ENCODE measurements at places on chromosomes 12 and 14. TPM values are rescaled to one million over a fixed set of nuclear protein-coding genes. Genes with fewer than 3 reads are reported as not detected.
A peak's percentile ranks its signal among the peaks of the same experiment; 100 is the strongest.

JKAMP gene
- total RNA-seq: 36.0 TPM

GALNT8 gene
- total RNA-seq: not detected

PXN gene
- 484 TPM for total RNA-seq

P3H3 gene
- total RNA-seq: 11.0 TPM

LALBA gene
- total RNA-seq: not detected

DNA sequence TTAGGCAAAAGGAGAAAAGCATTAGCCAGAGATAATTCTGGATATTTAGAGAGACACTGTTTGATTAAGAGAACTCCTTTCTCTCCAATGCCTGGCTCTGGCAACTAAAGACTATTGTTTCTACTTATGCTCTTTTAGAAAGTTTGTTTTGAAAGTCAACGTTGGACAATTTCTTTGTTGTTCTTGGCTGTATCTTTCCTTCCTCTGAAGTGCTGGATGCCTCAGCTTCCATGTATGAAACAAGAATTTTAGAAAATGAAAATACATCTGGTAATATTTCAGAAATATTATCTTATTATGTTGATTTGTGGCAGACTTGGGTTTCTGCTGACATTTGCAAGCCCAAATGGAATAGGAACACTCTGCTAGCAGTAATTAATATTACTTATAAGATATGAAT lies 382.6 kb downstream of the SNAPC1 start:
- H3K4me3 ChIP-seq: no peak overlapping the region
- no peak overlapping the region for H3K27ac ChIP-seq
- no peak for DNase-seq
- no peaks in the 10 kb centered on the region for H3K27me3 ChIP-seq

DNA sequence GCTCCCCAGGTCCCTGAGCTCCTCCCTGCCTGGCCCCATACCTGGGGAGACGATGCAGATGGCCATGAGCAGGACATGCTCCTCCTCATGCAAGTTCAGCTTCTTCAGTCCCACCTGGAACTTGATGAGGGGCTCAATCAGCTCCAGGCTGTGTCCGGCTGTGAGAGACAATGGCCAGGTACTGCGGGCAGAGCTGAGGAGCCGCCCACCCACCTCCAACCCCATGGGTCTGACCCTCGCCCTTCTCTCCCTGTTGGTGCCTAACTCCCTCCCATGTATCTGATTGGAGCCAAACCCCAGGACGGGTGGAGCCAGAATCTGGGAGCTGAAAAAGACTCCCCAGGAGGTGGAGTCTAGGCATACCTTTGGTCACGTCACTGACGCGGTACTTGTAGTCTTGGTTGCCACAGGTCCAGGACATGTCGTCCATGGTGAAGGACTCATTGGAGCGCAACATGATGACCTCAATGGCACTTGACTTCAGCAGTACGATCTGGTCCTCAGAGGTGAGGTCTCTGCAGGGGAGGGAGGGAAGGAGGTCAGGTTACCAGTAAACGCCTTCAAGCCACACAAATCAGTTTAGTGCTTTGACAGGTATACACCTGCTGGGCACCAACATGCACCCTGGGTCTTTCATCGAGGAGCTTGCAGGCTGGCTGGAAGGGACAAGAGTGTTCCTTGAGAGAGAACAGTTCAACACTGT lies 26.7 kb upstream of the HDAC7 start:
- H3K27me3 ChIP-seq: no peaks in the 10 kb centered on the region
- no peak for DNase-seq
- no peaks in the 10 kb centered on the region for H3K4me1 ChIP-seq
- no peak overlapping the region for H3K4me3 ChIP-seq

DNA sequence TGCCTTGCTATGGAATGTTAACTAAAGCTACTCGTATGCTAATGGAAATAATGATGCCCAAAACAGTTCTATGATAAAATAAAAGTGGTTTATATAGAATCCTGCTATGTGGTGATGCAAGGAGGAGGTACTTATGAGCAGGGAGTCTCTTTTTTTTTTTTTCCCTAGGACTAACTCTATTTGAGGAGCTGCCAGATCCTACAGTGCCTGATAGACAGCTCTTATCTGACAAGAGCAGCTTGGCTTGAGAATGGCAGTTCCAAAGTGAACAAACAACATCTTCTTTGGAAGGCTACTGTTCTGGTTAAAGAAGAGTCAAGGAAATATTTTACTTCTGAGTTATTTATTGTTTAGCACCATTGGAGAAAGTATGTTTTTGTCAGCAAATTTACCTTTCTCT lies 10.2 kb upstream of the ACSM4 start:
- H3K4me3 ChIP-seq: no peak overlapping the region
- no peak for DNase-seq
- H3K27ac ChIP-seq: no peak overlapping the region
- no peaks in the 10 kb centered on the region for H3K4me1 ChIP-seq
- no peaks in the 10 kb centered on the region for H3K27me3 ChIP-seq

- DNase-seq: no peak
- H3K4me1 ChIP-seq: no peaks in the 10 kb centered on the region
- no peak overlapping the region for H3K27ac ChIP-seq
- H3K27me3 ChIP-seq: no peaks in the 10 kb centered on the region
These were observed 73.2 kb downstream of the CEP83 start for GRCh38 chr12:94386422-94386821.

GRCh38 chr12:46357438-46358324 lies 14.9 kb downstream of the SLC38A2 start:
- H3K4me3 ChIP-seq: no peak overlapping the region
- no peaks in the 10 kb centered on the region for H3K27me3 ChIP-seq
- H3K36me3 ChIP-seq: peaks cover 36% of the 10 kb centered on the region
- peaks cover 54% of the 10 kb centered on the region for H3K4me1 ChIP-seq
- no peak for DNase-seq
- H3K27ac ChIP-seq: peak overlapping the region; percentile 48

DNA sequence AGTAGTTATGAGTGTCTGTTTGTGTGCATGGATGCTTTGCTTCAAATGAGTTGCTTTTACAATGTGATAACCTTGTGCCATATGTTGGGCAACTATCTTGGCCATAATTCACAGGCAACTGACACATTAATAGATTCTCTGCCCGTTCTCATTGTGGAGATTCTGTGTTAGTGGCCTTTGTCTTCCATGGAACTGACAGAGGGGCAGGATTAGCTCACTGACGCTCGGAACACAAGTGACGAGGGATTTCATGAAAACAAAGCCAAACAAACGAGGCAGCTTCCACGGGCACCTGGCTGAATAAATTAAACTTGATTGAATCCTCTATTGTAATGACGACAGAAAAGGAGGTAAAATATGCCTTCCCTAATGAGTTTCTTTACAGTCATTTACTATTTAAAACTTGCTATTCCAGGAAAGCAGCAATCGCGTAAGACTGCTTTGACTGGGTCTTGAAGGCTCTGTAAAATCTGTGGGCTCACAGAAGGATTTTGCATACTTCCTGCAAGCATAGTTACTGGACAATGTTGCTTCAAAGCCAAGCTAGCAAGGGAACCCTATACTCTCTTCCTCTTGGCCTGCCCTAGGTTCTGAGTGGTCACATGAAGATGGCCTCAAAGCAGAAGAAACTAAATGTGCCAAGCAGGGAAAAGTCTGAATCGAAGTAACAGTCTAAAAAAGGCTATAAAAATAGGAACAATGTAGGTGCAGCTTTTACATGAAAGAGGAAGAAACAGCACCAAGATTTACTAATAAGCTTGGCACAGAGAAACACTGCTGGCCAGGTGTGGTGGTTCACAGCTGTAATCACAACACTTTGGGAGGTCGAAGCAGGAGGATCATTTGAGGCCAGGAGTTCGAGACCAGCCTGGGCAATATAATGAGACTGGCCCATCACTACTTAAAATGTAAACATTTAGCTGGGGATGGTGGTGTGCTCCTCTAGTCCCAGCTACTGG lies 28.1 kb upstream of the SINHCAF start:
- no peak overlapping the region for H3K4me3 ChIP-seq
- DNase-seq: no peak
- no peak overlapping the region for H3K27ac ChIP-seq
- H3K4me1 ChIP-seq: no peaks in the 10 kb centered on the region

DNA sequence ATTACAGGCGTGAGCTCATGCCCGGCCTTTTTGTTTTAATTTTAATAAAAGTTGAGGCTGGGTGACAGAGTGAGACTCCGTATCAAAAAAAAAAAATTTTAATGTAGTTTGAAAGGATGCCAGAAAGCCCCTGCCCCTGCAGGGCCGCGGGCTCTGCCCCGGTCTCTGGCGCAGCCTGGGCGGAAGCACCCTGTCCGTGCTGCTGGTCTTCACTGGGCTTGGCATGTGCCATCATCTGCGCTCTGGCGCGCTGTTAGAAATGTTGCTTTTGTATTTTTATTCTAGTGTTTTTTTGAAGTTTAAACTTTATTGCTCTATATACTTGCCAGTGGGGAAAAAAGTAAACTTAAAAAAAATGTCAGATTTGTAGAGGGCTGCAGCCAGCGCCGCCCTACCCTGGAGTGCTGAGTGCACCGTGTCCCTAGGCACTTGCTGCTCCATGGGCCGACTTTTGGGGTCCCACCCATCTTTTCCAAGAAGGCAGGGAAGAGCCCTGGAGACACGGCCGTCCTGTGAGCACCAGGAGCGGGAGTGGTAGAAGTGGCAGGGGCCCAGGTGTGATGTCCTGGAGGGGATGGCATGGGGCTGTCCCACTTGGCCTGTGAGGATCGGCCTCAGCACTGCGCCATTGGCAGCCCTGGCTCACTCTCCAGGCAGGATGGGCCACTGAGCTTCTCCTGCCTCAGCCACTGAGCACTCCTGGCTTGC lies 4.0 kb downstream of the MTA1 start:
- no peak overlapping the region for H3K27ac ChIP-seq
- peaks cover 18% of the 10 kb centered on the region for H3K4me1 ChIP-seq
- H3K27me3 ChIP-seq: no peaks in the 10 kb centered on the region
- peaks cover 5% of the 10 kb centered on the region for H3K36me3 ChIP-seq
- H3K4me3 ChIP-seq: no peak overlapping the region
- no peak for DNase-seq

DNA sequence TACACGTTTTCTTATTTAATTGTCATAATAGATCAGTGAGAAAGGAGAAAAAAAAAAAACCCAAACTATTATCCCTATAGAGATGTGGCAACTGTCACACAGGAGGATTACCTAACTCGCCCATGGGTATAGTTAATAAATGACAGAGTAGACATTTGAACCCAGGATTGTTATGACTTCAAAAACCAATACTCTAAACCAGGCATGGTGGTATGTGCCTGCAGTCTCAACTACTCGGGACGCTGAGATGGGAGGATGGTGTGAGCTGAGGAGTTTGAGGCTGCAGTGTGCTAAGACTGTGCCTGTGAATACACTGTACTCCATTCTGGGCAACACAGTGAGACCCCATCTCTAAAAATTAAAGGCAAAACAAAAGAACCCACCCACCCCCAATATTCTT lies 114.5 kb downstream of the DENND5B start:
- H3K4me3 ChIP-seq: no peak overlapping the region
- no peaks in the 10 kb centered on the region for H3K4me1 ChIP-seq
- no peak for DNase-seq
- H3K27me3 ChIP-seq: no peaks in the 10 kb centered on the region
- H3K27ac ChIP-seq: no peak overlapping the region

DNA sequence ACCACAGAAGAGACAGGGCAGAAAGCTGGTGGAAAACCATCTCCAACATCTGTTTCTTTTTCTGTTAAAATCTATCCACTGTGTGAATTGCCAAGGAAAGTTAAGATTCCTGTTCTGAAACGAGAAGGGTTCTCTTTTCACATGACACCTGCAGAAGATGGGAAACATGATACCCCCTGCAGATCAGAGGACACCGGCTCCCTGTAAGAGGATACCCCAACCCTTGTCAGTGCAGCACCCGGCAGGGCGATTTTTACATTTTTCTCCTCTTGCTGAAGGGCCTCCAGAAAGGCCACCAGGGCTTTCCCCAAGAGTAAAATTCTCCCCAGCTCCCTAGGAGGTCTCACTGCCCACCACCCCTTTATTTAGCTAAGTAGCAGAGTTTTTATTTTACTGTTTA lies 48.2 kb downstream of the DPF3 start:
- H3K36me3 ChIP-seq: no peaks in the 10 kb centered on the region
- DNase-seq: no peak
- H3K4me3 ChIP-seq: no peak overlapping the region
- H3K4me1 ChIP-seq: no peaks in the 10 kb centered on the region

- no peak overlapping the region for H3K4me3 ChIP-seq
- H3K4me1 ChIP-seq: no peaks in the 10 kb centered on the region
- no peaks in the 10 kb centered on the region for H3K36me3 ChIP-seq
- H3K27ac ChIP-seq: no peak overlapping the region
- H3K27me3 ChIP-seq: no peaks in the 10 kb centered on the region
These were observed 167.0 kb upstream of the FKBP4 start for GRCh38 chr12:2627835-2628191.

DNA sequence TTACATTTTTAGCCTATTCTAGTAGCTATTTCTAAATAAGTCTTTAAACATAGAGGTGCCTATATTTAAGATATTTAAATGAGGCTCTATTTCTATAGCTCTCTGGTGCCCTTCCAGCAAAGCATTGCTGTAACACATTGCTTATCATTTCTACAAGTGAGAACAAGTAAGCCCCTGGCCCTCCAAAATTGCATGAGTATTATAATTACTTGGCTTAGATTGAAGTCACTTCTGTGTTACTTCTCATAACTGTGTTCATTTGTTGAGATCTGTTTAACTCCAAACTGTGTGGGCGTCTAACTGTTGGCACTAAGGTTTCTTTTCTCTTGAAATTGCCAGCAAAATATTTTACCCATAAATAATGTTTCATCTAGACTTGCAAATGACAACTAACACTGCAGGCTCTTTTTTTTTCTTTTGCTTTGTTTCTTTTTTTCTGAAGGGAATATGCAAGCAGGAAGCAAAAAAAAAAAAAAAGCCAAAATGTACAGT lies 66.5 kb downstream of the DAD1 start:
- peaks cover 4% of the 10 kb centered on the region for H3K27me3 ChIP-seq
- H3K4me3 ChIP-seq: no peak overlapping the region
- H3K4me1 ChIP-seq: no peaks in the 10 kb centered on the region
- no peak for DNase-seq
- no peak overlapping the region for H3K27ac ChIP-seq

DNA sequence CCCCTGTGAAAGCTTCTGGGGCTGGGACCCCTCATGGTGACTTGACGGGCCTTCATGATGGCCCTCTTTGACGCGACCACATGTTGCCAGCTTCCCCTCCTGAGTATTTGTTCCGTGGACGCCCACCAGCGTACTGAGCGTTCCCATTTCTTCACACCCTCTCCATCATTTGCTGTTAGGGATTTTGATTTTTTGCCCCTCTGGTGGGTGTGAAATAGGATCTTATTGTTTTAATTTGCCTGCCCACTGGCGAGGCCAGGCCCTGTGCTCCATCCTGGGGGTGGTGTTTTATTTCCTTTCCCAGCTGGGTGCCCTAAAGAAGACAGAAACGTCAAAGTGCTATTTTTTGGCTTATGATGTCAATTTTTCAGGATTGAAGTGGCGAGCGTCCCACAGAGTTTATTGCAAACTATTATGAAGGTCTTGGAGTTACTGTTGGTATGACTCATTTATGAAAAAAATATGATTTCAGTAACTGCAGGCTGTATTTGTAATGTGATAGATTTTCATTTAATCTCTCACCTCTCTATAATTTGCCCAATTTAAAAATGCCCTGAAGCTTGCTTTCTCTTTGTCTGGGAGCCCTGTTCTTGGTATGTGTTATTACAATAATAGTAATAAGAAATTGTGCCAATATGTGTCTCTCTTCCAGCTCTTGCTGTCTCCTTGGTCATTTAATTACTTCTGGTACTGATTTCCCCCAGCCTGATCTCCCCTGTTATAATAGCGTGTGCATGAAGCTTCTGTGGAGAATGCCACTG lies 99.6 kb downstream of the SLC25A47 start:
- peak overlapping the region; percentile 66 for H3K27ac ChIP-seq
- H3K36me3 ChIP-seq: no peaks in the 10 kb centered on the region
- H3K27me3 ChIP-seq: no peaks in the 10 kb centered on the region
- no peak for DNase-seq
- H3K4me3 ChIP-seq: no peak overlapping the region
